Stimulated activated CD4-positive, alpha-beta T cell treated with anti-CD3 and anti-CD28 coated beads, Interleukin-4, amount 100 ng/mL, for 1 hour (primary cell): ENCODE measurements at places on chromosomes 7 and 10.

DNA sequence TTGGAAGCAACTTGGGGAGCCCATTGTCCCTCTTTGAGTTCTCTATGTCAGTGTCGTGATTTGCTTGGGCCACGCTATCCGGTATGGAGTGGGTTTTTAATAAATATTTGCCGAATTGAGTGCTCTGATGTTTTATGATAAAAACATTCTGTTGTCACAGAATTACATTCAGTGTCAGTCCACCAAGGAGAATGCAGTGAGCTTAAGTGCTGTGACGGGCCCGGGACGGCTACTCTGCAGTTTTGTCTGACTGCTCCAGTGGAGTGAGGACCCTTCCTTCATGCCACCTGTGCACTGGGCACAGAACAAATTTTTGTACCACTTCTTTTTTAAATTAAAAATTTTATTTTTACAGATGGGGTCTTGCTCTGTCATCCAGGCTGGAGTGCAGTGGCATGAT, 76.0 kb downstream of the CARD11 start:
- DNase-seq = no peak

DNA sequence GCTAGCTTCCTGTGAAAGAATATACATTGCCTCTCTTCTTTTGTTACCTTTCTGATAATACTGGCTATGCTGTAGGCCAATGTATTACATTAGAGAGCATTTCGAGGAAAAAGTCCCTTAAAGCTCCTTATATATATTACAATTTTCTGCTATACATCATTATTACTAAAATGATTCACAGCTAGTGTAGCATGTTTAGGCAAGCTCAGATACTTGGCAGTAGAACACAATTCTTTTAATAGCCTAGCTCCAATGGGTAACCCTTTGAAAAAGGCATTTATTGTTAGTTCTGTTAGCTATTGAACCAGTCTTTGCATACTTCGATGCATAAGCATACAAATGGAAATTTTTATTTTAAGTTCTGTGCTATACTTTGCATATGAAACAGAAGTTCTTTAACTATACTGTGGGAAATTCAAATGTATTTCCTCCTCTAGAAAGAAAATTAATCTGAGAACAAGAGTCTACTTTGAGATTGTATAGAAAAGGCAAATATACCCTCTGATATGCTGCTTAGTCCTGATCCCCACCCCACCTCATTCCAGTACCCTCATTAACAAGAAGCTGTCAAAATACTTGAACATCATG, 55.6 kb upstream of the SKAP2 start:
- no peak for DNase-seq

- DNase-seq = peak; percentile 35
Measured at GRCh38 chr10:11208908-11209829, 191.5 kb downstream of the CELF2 start.

DNA sequence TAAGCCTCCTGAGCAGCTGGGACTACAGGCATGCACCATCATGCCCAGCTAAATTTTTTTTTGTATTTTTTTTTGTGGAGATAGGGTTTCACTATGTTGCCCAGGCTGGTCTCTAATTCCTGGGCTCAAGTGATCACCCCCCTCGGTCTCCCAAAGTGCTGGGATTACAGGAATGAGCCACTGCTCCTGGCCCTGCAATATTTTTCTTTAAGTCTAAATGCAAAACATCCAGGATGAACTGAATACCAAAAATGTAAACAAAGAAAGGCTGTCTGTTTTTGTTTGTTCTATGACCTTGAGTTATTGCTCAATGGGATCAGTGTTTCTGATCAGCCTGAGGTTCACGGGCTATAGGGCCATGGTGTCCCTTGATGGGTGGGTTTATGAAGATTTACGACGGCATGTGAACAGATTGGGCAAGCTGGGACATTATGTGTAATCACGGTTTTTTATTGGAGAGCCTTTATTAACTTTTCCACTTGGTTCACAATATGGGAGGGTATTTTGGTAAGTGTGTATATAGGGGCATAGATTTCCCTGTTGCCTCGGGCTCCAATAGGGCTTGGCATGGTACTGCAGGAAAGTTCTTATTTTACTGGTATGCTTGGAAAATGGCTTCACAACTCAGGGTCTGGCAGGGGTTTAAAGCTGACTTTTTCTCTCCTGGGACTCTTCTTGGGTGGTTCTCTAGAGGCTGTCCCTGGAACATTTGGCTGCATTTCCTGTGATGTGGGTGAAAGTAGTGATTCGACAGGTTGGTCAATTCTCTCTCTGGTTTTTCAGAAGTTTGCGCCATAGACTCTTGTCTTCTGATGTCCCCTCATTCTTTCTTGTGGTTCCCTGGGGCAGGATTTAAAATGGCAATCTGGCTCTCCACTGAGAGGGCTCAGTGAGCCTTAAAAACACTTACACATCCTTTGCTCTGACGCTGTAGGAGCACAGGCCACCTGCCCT, 41.6 kb downstream of the MRPS33 start:
- no peak for DNase-seq

GRCh38 chr10:127524908-127525665, 24.0 kb upstream of the NPS start:
- DNase-seq = no peak

GRCh38 chr10:103638948-103639347, 145.4 kb downstream of the NEURL1 start:
- no peak for DNase-seq
